ENCODE measurements at places on chromosomes 4 and X.

DNA sequence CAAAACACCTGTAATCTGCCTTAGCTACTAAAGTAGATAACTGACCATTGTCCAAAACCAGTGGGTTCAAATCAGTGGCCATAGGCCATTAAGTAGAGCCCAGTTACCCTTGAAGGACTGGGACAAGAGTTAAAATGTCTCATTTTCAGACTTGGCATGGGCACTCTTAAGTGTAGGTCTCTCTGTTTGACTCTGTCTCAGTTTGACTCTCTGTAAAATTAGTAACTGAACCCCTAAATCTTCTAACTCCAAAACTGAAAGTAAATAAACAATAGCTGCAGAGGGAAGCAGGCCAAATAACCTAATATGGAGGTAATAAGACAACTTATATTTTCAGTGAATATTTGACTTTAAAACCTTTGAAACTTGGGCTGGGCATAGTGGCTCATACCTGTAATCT lies 89.1 kb downstream of the SLC16A2 start:
- DNase-seq, result no peak

GRCh38 chr4:140061659-140062289 lies 92.2 kb downstream of the MAML3 start:
- no peak for DNase-seq

- DNase-seq, result no peak
Measured at GRCh38 chrX:68934421-68934820, 105.6 kb downstream of the EFNB1 start.

DNA sequence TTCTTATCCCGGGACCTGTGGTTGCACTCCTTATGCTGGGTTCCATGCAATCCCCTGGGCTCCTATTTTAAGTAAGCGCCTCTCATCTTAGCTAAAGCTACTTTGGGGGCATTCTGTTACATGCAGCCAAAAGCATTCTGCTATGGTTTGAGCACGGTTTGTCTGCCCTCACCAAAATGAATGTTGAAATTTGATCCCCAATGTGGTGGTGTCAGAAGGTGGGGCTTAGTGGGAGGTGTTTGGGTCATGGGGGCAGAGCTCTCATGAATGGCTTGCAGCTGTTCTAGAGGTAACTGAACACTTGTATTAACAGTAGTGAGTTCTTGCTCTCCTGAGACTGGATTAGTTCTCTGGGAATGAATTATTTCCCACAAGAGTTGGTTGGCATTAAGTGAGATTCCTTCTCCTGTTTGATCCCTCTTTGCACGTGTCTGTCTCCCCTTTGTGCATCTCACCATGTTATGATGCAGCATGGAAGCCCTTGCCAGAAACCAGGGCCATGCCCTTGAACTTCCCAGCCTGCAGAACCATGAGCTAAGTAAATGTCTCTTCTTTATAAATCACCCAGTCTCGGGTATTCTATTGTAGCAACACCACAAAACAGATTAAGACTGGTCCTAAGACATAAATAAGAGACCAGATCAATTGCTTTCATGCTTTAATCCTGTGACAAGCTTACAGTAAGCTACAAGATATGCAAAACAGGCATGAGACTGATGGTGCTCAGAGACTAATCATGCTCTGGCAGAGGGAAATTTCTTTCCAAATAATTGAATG lies 141.8 kb downstream of the TSPAN5 start:
- DNase-seq, result no peak

GRCh38 chr4:127045861-127046260 lies 586.9 kb upstream of the INTU start:
- DNase-seq, result no peak

- DNase-seq, result peak; percentile 10
Measured at GRCh38 chr4:80538276-80538926, 202.9 kb downstream of the CFAP299 start.

- peak; percentile 6 for DNase-seq
Measured at GRCh38 chr4:168421671-168422070, 58.6 kb downstream of the DDX60L start.

GRCh38 chr4:23970201-23970850 lies 80.5 kb upstream of the PPARGC1A start:
- DNase-seq, result no peak

- DNase-seq, result no peak
Measured at GRCh38 chrX:75638332-75638731, 115.5 kb upstream of the ZDHHC15 start.

DNA sequence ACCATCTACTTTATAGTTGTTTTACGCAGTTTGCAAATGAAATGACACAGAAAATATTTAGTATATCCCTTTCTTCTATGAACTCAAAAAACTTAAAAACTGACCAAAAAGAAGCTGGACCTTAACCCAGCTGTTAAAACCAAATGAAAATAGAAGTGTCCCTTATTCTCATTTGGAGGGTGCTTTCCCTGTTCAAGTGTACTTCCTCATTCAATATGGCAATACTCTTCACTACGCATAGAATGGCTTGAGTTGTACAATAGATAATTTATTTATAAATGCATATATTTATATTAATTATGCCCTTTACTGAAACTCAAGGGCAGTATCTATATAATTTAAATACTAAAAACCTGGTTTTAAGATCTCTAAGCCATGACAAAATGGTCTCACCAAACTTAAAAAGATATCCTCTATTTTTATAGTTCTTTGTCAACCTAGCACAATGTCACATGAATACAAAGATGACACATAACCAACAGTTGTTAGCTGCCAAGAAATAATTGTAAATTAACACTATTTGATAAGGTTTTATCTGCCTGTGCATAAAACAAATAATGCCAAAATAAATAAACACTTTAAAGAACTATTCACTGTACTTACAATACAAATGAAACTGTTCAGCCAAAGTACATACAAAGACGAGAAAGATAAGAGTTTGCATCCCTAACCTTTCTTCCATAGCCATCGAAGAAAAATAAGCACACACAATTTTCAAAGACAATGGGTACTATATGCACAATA lies 25.2 kb downstream of the YTHDC1 start:
- no peak for DNase-seq

GRCh38 chrX:95878874-95879273 lies 805.8 kb upstream of the DIAPH2 start:
- DNase-seq, result no peak

DNA sequence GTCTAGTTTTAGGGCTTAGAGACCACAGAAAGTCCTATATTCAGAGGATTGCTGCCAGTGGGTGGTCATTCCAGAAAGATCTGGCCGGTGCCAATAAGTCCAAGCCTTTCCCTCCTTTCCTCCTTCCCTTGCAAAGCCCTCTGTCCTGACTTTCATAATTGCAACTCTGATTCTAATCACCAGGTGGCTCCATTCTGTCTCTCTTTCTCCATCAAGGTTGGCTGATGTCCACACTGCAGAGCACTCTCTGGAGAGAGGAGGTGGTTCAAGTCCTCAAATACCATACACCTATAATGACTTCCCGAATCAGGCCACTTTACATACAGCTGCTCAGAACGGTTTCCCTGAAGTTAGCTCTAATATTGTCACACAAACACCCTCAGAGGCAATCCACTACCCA lies 22.4 kb upstream of the ARMCX4 start:
- DNase-seq, result peak; percentile 36

DNA sequence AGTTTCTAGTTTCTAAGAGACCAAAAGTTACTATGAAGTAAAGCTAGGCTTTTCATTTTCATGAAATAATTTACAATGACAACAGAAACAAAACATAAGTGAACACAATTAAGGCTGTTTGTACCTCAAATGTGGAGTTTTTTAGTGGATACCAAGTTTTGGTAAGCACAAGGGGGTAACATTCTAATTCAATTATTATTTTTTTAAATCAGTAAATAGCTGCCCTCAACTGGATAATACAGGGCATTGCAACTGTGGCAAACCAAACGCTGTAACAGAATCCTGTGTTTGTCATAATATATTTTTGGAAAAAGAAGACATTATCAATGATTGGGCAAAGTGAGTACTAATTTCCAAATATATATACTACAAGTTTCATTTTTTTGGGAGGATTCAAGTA lies 150.3 kb downstream of the FBXW7 start:
- peak; percentile 60 for DNase-seq

- DNase-seq, result no peak
Measured at GRCh38 chrX:11478026-11478425, 184.8 kb downstream of the AMELX start.

- peak; percentile 84 for DNase-seq
Measured at GRCh38 chr4:169099771-169100180, 89.7 kb upstream of the CBR4 start.

DNA sequence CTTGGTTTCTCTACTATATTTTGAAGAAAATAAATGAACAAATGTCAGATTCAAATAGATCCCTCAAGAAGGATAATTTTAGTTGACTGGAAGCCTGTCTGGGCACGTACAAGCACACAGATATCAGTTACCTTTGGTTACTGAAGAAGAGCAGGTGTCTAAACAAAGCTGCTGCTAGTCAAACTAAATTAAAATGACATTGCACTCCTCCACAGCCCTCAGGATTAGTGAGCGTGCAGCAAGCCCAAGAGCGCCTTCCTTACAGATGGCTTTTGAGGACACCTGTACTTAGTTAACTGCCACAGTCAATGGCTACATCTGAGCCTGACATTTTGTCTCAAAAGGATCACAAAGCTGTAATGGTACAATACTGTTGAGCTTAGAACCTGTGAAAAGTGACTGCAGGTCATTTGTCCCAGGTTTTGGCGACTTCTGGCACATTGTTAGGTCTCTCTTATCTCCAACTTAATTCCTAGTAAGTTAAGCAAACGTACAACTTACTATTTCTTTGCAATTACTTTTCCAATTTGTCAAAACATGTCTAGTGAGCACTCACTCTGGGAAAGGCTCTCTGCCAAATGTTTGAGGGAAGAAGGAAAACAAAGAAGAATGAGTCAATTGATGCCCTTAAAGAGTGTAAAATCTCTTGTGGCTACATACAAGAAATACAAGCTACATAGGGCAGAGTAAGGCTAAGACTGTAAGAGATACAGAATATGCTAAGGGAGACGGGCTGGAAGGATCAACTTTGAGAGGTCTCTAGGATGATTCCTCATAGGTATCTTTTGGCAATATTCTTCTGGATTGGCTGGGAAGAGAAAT lies 25.6 kb upstream of the DAPP1 start:
- peak; percentile 16 for DNase-seq

GRCh38 chr4:3423406-3423805 lies 18.4 kb upstream of the HGFAC start:
- no peak for DNase-seq

DNA sequence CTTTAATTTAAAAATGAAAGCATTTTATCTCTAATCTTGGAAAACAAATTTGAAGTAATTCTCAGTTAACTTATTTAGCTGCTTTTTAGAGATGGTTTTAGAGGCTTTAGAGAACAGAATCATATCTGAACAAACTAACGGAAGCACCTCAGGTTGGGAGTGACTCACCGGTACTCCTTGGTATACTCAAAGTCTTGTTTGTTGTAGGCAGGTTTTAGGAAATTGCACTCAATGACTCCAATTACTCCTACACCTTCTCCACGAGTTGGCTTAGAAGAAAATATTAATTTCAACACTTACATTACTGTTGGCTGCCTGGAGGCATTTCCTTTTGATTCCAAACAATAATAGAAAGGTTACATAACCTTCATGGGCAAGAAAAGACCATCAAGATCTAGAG lies 23.6 kb downstream of the MORC4 start:
- DNase-seq, result no peak

GRCh38 chr4:82525307-82525911 lies 36.4 kb downstream of the TMEM150C start:
- DNase-seq, result peak; percentile 31

- DNase-seq, result no peak
Measured at GRCh38 chrX:12878536-12878935, 11.7 kb downstream of the TLR7 start.

GRCh38 chr4:96504386-96504785 lies 664.5 kb downstream of the PDHA2 start:
- DNase-seq, result no peak

- DNase-seq, result no peak
Measured at GRCh38 chrX:48893556-48894348, 3.8 kb downstream of the TIMM17B start.

GRCh38 chr4:95439896-95440295 lies 108.9 kb downstream of the UNC5C start:
- DNase-seq, result no peak

DNA sequence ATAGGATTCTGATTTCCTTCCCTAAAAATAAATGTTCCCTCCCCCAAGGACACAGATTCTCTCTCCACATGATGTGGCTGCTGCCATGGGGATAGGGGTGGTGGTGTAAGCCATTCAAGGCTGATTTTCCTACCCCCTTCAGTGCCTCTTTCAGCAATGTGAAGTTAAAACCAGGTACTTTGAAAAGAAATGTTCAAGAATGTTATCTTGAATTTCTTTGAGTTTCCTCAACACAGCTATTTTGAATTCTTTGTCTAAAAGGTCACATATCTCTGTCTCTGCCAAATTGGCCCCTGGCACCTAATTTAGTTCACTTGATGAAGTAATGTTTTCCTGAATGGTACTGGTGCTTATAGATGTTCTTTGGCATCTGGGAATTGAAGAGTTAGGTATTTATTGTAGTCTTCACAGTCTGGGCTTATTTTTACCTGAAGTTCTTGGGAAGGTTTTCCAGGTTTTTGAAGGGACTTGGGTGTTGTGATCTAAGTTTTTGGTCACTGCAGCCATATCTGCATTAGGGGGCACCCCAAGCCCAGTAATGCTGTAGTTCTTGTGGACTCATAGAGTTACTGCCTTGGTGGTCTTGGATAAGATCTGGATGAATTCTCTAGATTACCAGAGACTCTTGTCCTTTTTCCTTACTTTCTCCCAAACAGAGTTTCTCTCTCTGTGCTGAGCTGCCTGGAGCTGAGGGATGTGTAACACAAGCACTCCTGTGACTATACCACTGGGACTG lies 7.6 kb upstream of the DIPK2B start:
- no peak for DNase-seq

DNA sequence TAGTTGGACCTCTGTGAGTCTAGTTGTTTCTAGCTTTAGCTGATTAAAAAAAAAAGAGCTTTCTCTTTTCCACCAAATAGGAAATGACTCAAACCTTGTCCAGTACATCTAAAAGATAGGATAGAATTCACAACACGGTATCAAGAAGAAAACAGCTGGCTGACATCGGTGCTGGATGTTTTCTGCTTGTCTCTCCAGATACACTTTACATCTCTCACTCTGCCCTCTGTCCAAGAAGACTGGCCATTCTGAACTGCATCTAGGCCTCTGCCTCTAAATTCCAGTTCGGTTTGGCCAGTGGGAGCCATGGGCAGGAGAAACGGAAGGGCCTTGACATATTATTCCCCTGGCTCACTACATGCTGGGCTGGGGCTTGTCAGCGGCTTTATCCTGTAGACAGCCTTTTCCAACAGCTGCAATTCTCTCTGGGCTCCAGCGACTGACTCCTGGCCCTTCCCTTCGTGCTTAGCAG lies 57.3 kb upstream of the SHISA3 start:
- no peak for DNase-seq

- peak; percentile 81 for DNase-seq
Measured at GRCh38 chr4:55866973-55867574, 13.6 kb downstream of the EXOC1 start.

DNA sequence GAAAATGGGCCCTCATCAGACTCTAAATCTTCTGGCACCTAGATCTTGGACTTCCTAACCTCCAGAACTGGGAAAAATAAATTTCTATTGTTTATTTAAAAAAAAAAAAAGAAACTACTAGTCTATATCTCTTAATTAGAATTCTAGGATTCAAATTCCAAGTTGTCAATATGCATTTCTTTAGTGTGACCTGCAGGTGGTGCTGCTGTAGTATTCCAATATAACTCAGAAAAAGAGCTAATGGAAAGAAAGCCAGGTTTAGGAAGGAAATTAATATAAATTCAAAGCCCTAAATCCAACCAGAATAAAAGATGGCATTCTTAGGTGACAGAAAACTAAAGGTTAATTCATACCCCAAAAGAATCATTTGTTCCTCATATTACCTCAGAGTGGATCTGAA lies 80.0 kb upstream of the NALF2 start:
- DNase-seq, result peak; percentile 34

Data from adipocyte (in vitro differentiated cells).